SHP77 treated with DMSO at 0.1 percent for 48 hours (cell line): ENCODE measurements at places on chromosomes 6 and 20.

- no peak for DNase-seq
Measured at GRCh38 chr6:42688281-42688680, 34.1 kb downstream of the PRPH2 start.

DNA sequence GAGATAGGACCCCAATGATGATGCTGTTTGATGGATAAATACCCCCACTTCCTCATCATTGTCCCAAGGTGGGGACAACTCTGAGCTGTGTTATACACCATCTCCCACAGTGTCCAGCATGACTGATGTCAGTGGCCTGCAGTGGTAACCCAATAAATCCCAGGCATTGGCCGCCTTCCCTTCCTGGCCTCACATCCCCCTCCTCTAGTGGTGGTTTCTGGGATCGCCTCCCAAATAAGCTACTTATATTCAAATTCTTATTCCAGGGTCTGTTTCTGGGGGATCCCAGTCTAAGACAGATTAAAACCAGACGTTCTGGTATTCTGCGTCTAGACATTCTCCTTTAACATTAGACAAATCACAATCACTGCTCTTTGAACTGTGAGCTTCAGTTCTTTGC is 90.6 kb downstream of the SCP2D1 start:
- DNase-seq: no peak

- DNase-seq: no peak
Measured at GRCh38 chr6:94389218-94389617, 969.9 kb upstream of the EPHA7 start.

DNA sequence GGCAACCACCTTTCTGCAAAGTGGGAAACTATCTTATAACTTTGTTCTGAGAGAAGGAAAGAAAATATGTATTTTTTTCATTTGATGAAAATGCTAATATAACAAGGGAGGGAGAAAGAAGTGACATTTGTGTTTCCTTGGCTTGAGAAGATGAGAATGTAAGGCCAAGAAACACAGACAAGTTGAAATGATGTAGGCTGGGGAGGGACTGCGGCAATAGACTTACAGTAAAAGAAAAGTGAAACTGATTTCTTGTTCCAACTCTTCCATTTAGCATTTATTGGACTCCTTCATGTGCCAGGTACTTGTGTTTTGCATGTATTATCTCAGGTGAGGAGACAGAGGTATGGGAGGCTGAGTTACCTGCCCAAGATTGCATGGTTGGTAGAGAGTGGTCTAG is 130.9 kb downstream of the CARMIL1 start:
- DNase-seq: no peak

- no peak for DNase-seq
Measured at GRCh38 chr6:126983779-126984178, 134.7 kb upstream of the RSPO3 start.

GRCh38 chr6:146410851-146411595 is 132.6 kb upstream of the RAB32 start:
- DNase-seq: no peak

- no peak for DNase-seq
Measured at GRCh38 chr20:730005-730404, 38.3 kb downstream of the SLC52A3 start.

DNA sequence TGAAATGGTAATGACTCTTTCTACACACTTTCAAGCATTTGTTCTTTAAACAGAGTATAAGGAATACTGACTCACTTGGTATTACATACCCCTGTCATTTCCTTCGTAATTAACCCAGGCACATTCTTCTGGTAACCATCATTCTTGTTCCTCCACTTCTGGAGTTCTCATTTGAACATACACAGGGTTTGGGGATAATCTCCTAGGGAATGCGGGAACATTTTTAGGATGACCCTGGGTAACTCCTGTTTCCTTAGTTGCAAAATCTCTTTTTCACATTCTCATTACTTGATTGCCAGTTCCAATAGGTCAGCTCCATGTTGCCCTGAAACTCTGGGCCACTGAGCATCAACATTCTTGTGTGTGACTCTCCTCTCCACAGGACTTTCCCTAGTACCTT is 51.5 kb upstream of the E2F3 start:
- no peak for DNase-seq
